H1 (cell line): ENCODE measurements at places on chromosomes 7 and 10.

GRCh38 chr7:79091661-79092060, 361.8 kb downstream of the MAGI2 start:
- DNase-seq, result no peak

DNA sequence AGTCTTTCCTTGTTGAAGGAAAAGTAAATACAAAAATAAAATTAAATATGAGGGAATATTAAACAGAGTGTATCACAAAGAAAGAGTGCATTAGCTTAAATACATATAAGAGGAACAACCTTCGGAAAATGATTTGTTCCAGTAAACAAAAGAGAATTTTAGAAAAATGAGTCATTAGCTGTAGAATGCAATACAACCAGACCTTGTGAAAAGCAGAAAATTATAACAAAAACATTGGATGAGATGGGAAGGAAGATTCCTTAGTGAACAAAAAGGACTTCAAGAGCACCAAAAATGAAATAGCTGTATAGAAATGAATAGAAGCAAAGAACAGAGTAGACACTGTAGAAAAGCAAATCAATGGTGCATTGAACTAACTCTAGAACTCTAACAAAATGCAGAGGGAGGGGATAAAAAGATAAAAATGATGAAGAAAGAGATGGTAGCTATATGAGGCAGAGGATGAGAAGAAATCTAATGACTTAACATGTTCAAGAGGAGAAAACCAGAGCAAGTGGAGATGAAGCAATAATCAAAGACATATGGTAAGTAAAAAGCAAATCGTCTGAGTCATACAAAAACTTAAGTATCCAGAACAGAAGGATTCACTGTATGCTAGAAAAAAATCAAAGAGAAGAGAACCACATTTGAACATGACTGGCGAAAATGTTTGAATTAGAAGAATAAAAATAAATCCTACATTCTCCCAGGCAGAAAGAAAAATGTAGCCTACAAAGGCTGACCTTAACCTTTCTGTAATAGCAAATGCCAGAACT, 190.5 kb downstream of the TMEM26 start:
- no peak for DNase-seq

DNA sequence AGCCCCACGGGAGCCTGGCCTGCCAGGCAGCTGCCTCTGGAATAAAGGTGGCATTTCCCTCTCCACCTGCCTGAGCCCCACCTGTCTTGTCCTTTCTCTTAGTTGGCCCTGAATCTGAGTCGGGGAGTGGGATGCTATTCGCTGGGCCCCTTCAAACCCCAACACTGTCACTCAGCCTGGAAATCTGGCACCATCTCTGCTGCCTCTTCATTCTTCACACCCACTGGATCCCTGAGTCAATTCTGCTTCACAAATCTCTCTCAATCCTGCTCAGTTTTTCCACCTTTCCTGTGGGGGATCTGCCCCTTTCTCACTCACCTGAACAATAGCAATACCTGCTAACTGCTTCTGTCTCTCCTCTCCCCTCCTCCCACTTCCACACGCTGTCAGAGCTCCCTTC, 10.6 kb downstream of the CRTAC1 start:
- no peak for DNase-seq

- no peak for DNase-seq
Measured at GRCh38 chr10:62578301-62578700, 204.1 kb downstream of the ZNF365 start.

- DNase-seq, result no peak
Measured at GRCh38 chr7:150356265-150356897, 12.2 kb upstream of the REPIN1 start.

DNA sequence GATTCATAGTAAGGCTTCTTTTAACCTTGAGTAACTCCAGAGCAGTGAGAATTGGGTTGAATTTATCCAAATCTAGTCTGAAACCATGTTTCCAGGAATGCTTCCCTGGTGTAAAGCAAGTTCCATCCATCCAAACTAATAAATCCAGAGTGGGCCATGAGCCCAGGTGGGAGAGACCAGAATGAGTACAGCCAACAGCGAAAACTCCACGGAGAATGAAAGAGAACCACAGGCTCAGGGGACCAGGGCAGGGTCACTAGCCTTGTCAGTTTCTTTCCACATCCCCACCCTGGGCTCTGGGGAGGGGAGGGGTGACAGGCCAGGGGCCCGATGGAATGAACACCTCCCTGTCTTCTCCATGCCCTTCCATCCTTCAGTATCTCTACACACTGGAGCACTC, 180.1 kb downstream of the NEURL1 start:
- no peak for DNase-seq

DNA sequence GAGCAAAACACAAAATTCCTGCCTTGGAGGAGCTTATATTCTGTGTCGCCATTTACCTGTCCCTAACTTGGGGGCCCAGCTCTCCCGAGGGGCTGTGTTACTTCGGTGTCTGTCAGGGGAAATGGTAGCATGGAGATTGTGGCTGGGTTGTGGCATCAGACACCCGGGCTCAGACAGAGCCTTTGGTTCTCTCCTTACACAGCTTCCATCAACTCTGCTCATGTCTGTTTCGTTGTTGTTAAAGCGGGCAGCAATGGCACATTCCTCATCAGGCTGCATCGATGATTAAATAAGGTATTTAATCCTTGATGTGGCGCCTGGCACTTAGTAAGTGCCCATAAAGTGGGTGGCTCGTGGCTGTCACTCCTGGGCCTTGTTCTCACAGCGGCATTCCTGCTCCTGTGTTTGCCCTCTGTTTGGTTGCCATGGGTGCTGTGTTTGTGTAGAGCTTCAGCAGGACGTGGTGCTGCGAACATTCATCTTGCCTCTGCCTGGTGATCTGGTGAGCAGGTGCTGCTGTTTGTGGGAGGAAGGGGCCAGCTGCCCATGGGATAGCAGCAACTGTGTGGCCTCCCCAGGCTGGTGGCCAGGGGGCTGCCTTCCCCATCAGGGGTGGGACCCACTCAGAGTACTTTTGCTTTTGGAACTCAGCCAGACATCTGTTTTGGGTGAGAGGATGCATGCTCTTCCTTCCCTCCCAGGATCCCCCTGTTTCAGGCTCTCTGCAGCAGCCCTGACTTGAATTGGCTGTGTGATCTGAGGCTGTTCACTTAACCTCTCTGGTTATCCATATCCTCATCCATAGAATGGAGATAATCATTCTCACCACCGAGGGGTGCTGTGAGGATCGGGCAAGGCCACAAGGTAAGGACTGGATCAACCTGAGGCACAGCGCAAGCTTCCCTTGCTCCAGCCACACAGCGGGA, 207.2 kb upstream of the SVIL start:
- DNase-seq, result no peak

DNA sequence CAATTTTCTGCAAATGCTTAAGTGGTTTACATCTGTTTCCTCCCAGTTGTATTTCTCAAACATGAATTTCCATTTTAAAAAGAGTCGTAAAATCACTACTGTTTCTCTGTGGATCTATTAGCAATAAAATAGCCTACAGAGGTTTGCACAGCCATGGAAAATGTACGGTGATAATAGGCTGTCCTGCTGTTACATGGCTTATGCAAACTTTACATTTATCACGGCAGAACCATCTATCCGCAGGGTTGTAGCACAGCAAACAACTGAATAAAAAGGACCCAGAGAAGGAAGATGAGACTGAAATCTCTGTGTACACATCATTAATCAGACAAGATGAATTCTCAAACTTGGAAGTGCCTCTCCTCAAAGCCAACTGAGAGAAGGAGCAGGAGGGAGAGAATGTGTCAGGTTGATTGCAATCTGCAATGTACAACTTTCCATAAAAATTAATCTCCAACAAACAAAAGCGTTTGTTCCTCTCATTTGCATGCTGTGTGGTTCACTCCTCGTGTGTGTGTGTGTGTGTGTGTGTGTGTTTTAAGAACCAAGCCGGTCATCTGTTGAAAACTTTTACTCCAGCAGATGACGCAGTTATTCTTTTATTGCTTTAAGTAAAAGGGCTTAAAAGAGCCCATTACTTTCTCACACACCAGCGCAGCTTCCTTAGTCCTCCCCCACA, 279.3 kb downstream of the SKAP2 start:
- DNase-seq, result no peak

DNA sequence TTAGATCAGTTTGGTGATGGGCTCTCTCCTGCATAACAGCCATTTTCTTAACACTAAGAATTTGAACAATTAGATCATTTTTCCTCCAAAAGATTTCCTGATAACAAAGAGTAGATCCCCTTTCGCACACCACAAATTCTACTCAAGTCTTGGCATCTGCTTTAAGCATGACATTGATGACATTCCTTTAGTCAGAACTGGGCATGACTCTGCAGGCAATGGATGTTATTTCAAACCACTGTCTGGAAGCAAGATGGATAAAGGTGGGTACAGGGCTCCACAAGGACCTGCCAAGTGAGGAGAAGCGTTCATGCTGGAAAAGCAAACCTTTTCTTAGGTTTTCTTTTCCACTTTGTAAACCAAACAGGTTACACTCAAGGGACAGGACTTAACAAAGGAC, 123.5 kb downstream of the GLCCI1 start:
- DNase-seq, result no peak

- DNase-seq, result no peak
Measured at GRCh38 chr10:48307711-48308018, 1.2 kb downstream of the MAPK8 start.

DNA sequence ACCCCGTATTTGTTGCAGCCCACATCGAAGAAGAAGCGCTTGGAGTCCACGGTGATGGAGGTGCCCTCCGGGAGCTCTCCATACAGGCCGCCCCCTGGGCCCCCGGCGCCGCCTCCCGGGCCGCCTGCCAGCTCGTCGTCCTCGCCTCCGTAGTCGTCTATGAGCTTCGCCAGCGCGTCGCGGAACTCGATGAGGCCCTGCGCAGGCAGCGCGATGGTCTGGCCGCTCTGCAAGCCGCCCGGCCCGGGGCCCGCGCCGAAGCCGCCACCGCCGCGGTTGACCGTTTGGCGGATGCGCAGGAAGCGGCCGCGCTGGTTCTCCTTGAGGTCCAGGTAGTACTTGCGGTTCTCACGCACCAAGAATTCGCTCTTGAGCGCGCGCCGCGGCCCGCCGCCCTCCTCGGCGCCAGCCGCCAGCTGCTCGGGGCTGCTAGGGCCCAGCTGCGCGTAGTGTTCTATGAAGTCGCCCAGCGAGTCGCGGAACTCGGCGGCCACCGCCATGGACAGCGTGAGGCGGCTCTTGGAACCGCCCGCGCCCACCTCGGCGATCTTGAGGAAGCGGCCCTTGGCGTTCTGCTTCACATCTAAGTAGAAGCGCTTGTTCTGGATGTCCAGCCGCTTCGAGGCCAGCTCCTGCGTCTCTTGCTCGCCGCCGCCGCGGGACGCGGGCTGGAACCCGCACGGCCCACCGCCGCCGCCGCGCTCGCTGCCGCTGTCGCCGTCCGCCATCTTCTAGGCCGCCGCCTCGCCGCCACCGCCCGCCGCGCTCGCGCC, 523 bp downstream of the PURB start:
- DNase-seq, result peak; percentile 68

DNA sequence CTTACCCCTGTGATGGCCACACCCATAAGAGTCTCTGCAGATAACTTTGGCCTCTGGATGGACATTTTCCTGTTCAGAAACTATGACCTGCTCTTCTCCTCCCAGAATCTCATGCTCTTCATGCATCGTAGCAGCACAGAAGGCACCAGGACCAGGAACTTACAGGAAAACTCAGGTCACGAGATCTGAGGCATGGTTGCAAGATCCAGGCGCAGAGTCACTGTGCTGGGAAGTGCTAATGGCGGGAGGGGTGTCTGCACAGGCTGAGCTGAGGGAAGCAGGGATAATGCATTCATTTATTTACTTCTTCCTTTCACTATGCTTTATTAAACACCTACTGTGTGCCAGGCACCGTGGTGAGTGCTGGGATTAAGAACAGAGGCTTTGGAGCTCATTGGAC, 48.2 kb upstream of the LOXL4 start:
- DNase-seq, result no peak

DNA sequence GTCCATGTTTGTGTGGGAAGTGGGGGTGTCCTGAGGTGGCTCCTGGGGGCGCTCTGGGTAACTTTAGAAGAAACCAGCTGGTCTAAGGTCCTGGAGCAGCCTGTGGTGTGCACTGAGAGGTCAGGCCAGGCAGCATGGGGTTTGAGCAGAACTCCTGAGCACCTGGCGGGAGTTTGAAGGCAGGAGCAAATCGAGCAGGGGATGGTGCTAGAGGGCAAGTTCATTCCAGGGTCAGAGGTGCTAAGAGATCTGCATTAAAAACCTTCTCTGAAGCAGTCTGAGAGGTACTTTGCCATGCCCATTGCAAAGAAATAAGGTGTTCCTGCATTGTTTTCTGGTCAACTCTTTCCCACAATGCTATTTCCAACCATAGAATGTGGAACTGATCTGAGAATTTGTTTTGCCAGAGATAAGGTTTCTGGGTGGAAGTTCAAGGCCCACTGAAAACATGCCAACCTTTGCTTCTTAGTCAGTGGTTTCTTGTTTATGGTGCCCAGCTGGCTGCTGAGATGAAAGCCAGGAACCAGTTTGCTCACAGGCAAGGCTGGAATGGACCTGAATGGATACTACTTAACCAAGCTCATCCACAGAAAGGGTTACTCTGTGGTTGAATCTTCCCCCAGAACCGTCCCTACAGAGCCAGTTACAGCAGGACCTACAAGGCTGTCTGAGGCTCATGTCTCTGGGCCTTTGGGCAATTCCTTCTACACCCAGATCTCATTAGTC, 136.3 kb upstream of the TMEM72 start:
- no peak for DNase-seq

GRCh38 chr10:54914049-54914448, 113.0 kb upstream of the PCDH15 start:
- no peak for DNase-seq

- DNase-seq, result no peak
Measured at GRCh38 chr10:20091698-20092097, 275.5 kb downstream of the PLXDC2 start.

- no peak for DNase-seq
Measured at GRCh38 chr7:20601121-20601520, 14.3 kb upstream of the ABCB5 start.

- DNase-seq, result no peak
Measured at GRCh38 chr10:29807163-29807806, 172.5 kb upstream of the SVIL start.

DNA sequence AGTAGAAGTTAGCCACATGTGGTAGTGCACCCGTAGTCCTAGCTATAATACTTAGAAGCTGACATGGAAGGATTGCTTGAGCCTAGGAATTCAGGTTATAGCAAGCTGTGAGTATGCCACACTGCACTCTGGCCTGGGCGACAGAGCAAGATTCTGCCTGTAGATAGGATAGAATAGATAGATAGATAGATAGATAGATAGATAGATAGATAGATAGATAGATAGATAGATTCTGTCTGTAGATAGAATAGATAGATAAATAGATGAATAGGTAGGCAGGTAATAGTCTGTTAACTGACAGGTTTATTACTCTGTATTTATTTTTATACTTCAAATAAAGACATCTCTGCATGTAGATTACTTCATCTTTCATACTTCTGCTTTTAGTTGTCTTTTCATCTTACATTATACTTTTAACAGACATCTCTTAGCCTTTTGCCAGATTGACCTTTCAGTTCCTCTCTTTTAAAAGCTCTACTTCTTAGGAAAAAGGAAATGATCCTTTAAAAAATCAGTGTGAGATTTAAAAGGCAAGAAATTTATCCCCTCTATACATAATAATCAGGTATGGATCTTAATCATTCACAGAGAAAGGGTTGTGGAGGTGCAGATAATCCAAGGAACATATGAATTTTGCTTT, 31.8 kb downstream of the CCAR1 start:
- DNase-seq, result no peak
